ENCODE measurements at places on chromosomes 16 and 17. TPM values are rescaled to one million over a fixed set of nuclear protein-coding genes. Genes with fewer than 3 reads are reported as not detected.
A peak's percentile ranks its signal among the peaks of the same experiment; 100 is the strongest.

DNA sequence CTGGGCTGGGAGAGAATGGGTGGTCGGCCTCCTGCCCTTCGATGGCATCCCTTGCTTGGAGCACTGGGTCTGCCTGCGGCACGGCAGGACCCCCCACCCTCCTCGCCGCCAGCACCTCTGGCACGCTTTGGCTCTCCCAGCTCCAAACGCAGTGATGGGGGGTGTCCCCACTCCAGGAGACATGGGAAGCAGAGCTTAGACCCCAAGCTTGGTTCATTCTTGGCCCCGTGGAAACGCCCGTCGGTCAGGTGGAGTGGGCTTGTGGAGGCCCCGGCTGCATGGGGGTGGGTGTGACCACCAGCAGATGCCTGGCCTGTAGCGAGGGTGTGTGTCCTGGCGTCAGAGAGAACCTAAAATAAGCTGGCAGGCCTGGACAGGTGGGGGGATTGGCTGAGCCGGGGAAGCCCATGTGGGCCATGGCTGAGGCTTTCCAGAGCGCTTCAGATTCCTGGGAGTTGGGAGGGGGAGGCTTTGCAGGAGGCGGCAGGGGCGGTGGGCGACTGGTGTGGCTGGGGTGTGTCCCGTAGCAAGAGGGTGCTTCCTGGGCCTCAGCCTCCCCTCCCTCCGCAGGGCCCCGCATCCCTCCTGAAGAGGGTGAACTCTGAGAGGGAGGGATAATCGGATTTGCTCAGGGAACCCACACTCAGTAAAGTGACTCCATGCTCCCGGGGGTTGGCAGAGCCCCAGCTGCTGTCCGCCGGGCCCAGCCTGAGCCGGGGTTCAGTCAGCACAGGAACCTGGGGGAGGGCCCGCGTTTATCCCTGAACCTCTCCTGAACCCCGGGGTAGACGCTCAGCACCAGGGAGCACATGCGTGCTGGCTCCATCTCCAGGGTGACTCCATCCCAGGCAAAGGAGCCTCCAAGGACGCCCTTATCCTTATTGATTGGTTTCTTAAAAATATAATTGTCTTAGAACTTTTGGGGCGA, 3.4 kb downstream of the CACNA1H start:
- no peak for DNase-seq

GRCh38 chr16:48335961-48336360, 49.3 kb downstream of the SIAH1 start:
- DNase-seq, result peak; percentile 82

GRCh38 chr16:82655072-82655714, 28.4 kb downstream of the CDH13 start:
- DNase-seq, result peak; percentile 85

DNA sequence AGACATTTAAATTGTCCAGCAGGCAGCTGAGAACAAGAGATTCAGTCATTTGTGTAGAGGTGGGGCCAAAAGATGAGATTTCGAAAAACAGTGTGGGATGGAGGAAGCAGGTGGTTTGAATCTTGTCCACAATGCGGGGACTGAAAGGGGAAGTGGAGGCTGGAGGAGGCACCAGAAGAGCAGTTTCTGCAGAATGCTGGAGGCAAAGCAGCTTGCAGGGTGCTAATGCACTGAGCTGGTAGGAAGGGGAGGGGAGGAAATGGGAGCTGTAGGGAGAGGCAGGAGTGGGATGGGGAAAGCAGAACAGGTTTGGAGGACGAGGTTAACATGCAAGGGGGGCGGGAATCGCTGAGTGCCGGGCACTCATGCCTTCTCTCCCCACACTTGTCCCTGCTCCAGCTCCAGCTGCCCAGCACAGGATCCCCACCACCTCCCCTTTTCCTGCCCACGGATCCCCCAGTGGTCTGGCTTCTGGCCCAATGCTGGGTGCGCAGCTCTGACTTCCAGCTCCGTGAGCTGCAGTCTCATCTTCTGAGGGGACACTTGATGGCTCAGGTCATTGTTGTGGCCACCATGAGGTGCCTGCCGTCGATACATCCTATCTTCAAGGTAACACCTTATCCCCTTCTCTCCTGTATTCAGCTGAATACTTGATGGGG, 9.4 kb downstream of the C17orf100 start:
- no peak for DNase-seq

GRCh38 chr17:19411631-19412030, 599 bp downstream of the RNF112 start:
- no peak for DNase-seq

- no peak for DNase-seq
Measured at GRCh38 chr17:62625184-62625869, 2.1 kb upstream of the MRC2 start.

GRCh38 chr17:82496529-82497434, 22.8 kb upstream of the FOXK2 start:
- DNase-seq, result peak; percentile 89

DNA sequence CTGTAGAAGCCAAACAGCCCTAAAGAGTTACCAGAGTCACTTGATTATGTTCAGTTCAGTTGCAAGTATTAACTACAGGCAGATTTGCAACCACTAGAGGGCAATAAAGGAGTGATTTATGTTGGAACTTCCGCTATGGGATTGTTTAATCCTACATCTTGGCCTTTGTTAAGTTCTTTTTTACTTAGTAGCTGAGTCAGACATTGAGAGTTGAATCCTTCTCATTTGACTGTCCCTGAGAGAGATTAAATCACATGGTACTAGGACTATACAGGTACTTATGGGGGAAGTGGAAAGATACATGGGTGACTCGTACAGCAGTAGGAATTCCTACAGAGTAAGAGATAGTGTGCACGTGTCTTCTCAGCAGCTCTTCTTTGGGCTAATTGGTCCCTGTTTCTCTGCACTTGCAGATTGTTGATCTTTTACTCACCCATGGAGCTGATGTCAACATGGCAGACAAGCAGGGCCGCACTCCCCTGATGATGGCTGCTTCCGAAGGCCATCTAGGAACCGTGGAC, 40.3 kb downstream of the CYB561 start:
- peak; percentile 88 for DNase-seq

DNA sequence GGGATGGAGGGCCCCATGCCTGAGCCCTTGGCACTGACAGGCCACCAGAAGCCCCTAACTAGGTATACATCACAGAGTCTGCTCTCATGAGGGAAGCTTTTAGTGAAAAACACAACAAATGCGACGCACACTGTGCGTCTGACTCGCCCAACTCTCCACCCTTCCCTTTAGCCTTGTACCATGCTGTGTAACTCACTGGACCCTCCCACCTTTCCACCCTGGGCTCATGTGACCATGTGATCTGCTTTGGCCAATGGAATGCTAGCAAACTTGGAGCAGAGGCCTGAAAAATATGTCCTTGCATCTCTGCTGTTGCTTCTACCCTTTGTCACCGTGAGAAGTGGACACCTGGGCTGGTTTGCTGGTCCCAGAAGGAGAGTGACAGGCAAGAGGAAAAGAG, 21.6 kb downstream of the TK2 start:
- no peak for DNase-seq

GRCh38 chr16:27402964-27403600, 1.1 kb downstream of the IL21R start:
- no peak for DNase-seq

DNA sequence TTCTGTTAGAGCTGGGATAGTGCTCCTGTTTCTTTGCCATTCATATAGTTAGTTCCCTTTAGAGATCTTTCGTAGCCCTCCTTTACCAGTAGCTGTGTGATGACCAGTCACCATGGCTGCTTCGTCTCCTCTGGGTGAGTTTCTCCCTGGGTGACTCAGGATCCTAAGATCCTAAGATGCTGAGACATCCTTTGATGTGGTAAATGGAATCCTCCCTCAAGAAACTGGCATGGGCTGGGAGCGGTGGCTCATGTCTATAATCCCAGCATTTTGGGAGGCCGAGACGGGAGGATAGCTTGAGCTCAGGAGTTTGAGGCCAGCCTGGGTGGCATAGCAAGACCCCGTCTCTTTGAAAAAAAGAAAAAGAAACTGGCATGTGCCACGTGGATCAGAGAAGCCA, 5.9 kb downstream of the PHAF1 start:
- DNase-seq, result peak; percentile 67

GRCh38 chr17:67482764-67483163, 105.7 kb downstream of the PITPNC1 start:
- no peak for DNase-seq

The TBC1D3L gene
- 3.2 TPM for polyA plus RNA-seq

The HS3ST3B1 gene
- 3.4 TPM for polyA plus RNA-seq
